Epithelial cell of prostate (primary cell): ENCODE measurements at places on chromosomes 11 and 22.

- DNase-seq, result no peak
Observed at GRCh38 chr11:945986-946385, 20.3 kb downstream of the AP2A2 start.

DNA sequence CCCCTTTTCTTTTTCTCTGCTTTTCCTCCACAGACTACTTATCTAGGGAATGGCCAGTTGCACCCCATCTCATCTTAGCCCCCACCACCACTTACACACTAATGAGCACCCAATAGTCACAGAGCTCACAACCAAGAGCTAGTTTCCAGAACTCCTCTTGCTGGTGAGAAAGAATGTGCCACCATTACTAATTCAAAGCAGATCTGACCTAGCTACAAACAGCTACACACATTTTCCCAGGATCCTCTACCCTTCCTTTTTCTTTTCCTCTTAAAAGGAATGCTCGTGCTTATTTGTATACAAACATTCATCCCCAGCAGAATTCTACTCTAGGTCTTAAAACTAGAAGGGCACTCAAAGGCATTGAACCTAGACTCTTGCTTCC lies 136.8 kb downstream of the CD44 start:
- no peak for DNase-seq

- peak; percentile 14 for DNase-seq
Observed at GRCh38 chr11:84714316-84714780, 912.8 kb downstream of the DLG2 start.

DNA sequence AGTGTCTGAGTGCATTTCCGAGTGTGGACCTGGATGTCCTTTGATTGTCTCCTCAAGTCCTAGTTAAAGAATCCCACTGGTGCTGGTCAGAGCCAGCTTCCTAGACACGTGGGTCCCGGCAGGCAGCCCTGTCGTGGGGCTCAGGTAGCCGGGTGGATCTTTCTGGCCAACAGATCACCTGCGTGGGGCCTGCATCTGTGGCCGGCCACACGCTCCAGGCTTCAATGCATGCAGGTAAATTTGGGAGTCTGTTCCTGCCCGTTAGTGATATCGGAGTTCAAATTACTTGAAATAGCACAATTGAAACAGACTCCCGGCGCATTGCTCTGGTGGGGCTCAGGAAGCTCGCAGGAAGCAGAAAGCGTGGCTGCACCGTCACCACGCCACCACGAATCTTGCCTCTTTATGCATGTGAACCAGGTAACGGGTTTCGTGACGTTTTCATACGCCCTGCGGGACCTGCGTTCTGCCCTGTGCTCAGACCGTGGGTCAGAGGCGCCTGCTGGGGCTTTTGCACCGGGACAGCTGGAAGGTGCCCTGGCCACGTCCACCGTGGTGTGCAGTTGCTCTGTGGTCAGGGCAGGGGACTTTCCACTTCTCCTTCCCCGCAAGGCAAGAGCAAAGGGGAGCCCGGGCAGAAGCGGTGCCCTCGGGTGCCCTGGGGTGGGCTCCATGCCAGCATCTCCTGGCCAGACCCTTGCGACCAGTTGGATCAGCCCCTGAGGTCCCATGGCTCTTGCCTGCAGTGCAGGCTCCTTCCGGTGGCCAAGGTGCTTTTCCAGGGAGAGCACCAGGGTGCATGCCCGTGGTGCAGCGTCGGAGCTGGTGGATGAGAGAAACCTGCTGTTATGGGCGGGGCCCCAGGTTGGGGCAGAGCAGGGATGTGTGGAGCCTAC lies 803.5 kb downstream of the BRD1 start:
- no peak for DNase-seq

GRCh38 chr11:83401506-83402225 lies 115.5 kb upstream of the CCDC90B start:
- DNase-seq, result no peak

GRCh38 chr11:70568035-70568813 lies 169.9 kb downstream of the CTTN start:
- DNase-seq, result no peak

DNA sequence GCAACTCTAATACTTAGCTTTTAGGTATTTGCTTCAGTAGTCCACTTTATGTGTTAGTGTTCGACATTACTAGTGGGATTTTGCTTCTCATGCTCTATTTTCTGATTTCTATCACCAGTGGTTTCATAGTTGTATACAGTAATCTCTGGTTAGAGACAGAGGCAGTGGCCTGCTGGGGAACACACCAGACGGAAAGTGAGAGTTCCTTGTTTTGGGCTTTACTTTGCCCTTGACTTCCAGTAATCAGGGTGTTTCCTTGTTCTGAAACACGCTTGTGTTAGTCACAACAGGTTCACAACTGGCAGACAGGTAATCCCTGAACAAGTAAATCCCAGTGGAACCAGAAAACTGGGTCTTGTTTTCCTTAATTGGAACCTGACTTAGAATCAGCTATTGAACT lies 56.0 kb downstream of the PACS1 start:
- DNase-seq, result no peak

GRCh38 chr11:33291004-33291777 lies 34.0 kb downstream of the HIPK3 start:
- no peak for DNase-seq

- no peak for DNase-seq
Observed at GRCh38 chr22:32900886-32901635, 99.6 kb downstream of the TIMP3 start.

DNA sequence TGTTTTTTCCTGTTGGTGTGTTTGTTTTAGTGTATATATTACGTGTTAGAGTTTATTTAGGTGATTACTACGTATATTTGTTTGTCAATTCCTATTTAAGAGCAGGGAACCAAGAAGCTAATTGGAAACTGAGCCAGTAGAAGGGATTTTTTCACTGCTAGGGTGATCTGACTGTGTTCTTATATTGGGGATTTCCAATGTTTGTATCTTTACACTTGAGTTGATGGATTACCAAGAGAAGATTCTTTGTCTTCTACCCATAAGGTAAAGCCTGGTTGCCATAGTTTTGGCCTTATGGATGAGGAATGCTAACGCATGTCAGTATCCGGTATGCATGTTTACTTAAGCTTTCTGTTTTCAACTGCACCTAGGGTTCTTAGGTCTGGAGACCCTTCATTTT lies 35.6 kb downstream of the SIK2 start:
- DNase-seq, result no peak

DNA sequence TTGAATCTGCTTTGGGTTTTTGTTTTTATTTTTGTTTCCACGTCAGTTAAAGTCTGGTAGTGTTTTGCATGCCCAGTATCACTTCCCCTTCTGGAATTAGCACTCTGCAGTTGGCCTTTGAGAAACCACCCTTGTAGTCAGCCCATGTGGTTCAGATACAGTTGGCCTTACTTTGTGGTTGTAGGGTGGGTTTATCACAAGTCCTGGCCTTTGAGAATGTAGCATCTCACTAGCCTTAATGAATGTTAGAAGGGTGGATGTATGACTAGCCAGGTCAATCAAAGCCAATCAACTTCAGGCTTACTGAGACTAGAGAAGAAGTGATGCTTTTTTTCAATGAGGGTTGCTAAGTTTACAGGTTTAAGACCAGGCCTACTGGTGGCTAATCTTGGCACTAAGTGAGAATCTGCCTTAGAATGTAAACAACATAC lies 19.8 kb downstream of the ARL14EP start:
- DNase-seq, result no peak

DNA sequence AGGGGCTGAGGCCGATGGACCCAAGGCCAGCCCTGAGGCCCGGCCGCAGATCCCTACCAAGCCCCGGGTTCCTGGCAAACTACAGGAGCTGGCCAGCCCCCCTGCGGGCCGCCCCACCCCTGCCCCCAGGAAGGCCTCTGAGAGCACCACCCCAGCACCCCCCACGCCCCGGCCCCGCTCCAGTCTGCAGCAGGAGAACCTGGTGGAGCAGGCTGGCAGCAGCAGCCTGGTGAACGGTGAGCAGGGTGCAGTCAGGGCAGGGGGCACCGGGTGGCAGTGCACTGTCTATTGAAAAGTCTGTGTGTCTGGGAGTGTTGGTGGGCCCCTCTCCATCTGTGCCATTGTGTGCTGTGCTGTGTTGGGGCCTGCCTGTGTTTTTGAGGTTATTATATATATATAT lies 16.1 kb downstream of the MICALL1 start:
- no peak for DNase-seq

DNA sequence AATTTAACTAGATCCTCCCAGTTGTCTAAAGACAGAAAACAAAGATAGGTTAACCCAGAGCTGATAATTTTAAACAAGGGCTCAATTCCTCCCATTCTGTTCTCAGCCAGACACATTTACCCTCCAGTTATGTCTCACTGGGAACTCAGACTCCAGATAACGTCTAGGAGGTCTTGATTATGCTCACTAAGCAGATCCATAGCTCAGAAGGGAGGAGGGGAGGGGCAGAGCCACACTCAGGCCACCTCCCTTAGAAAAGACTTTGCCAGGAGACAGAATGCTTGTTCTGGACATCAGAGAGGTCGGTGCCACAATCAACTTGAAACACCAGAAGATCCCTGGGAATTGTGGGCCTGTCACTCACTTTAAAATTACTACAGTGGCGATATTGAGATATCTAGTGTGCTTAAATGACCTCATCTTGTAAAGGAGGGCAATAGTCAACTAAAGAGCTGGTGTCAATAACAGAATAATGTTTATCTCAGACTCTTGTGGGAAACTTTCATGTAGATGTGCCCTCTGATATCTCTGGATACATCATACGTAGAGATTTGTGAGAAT lies 29.8 kb upstream of the SLC25A1 start:
- DNase-seq, result no peak

GRCh38 chr11:14270690-14271542 lies 88.1 kb downstream of the RRAS2 start:
- no peak for DNase-seq

DNA sequence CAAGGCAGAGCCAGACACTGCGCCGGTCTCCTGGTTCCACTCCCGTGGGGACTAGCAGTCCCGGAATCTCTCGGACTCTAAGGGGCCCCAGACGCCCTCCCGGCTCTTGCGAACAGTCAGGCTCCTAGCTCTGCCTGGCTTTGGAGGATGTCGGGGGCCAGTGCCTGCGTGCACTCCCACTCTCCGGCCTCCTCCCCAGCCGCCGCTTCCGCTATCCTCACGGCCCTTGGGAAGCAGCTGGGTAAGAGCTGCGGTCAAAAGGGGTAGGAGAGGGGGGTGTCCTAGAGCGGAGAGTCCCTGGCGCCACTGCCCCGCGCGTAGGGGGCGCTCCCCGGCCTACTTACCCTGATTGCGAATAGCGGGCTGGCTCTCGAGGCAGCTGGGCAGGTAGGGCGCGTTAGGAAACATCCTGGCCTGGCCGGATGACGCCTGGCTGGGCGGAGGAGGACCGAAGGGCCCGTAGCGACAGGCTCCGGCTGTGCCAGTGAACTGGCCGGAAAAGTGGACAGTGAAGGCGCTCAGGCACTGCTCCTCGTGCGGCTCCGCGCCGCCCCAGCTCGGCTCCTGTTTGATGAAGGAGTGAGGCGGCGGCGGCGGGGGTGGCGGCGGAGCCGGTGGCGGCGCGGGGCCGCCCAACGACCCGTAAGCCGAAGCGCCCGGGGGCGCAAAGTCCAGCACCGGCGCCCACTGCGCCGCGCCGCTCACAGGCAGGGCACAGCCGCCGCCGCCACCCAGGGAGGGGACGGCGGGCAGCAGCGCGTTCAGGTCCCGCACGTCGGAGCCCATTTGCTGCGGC lies 785 bp downstream of the WT1 start:
- DNase-seq, result no peak

DNA sequence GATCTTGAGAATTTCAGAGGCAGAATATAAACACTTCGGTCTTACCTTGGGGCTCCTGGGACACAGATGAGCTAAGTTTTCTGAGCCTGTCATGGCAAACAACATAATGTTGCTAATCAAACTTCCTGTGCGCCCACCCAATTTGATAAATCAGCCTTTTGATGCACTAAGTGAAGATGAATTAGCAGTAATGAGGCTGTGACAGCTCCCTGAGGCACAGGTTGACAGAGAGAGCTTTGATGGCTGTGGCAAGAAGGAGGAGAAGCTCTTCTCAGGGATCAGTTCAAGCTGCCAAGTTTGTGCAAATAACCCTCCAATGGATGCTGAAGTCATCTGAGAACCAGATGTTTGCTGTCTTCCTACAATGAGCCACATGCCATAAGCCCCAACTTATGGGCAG lies 34.4 kb downstream of the DRD2 start:
- no peak for DNase-seq

GRCh38 chr22:43442386-43443151 lies 30.8 kb downstream of the MPPED1 start:
- no peak for DNase-seq

GRCh38 chr11:43547430-43547831 lies 133.1 kb upstream of the HSD17B12 start:
- DNase-seq, result no peak

DNA sequence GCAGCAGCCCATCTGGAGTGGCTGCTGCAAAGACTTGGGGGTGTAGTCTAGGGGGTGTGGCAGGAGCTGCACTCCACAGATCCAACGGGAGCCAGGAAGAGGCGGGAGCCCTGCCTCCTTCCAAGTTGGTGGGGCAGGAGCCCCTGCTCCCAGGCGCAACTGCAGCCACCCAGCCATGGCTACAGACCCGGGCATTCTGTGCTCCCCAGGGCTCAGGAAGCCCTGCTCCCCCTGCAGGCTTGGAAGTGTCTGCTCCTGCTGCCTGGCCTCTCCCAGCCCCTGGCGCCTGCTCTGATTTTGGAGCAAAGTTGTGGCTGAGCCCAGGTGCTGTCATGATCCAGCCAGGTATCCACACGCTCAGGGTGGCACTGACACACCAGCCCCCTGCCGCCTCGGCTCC lies 58.5 kb downstream of the CCDC34 start:
- no peak for DNase-seq

GRCh38 chr11:43987384-43988039 lies 45.1 kb downstream of the C11orf96 start:
- DNase-seq, result no peak

DNA sequence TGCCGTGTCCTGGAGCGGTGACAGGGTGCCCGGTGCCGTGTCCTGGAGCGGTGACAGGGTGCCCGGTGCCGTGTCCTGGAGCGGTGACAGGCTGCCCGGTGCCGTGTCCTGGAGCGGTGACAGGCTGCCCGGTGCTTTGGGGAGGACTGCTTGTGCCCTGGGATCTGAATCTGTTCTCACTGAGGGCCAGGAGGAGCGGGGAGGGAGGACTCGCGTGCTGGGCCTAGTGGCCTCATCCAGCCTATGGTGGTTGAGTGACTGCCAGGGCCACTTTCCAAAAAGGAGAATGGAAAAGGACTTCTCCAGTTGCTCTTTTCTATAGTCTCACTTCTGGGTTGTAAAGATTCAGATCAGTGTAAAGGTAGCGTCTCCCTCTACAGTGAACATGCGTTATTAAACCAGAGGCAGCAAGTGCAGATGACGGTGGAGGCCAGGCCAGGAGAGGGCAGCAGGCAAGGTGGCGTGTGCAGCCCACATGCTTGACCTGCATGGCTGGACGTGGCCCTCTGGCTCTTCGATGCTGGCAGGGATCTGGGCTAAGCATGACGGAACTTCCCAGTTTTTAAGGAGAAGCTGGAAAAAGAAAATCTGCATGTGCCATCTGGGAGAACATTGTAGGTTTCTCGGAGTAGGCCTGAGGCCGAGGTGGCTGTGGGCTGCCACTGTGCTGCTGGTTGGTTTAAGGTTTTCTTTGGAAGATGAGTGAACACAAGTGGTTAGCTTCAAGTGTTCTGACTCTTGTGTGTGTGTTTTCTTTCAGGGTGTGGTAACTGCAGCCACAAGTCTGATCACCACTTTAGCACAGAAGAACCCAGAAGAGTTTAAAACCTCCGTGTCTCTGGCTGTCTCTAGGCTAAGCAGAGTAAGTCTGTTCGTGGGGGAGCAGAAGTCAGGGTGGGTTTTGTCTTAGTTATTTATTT lies 55.0 kb downstream of the AP2A2 start:
- no peak for DNase-seq

GRCh38 chr11:15969281-15969680 lies 387.1 kb downstream of the SOX6 start:
- DNase-seq, result peak; percentile 81
